MCF 10A (cell line): ENCODE measurements at places on chromosomes 6 and 20. TPM values are rescaled to one million over a fixed set of nuclear protein-coding genes. Genes with fewer than 3 reads are reported as not detected.
A peak's percentile ranks its signal among the peaks of the same experiment; 100 is the strongest.

The BRPF3 gene
- 19.4 and 21.1 TPM in 2 replicates for total RNA-seq

The LAMA2 gene
- total RNA-seq, result 2.2 and 3.9 TPM in 2 replicates

The DNMT3B gene
- total RNA-seq, result 1.3 and 2.0 TPM in 2 replicates

The NR2E1 gene
- total RNA-seq, result not detected in 2 replicates

The GPSM3 gene
- total RNA-seq, result 0.71 and 0.84 TPM in 2 replicates

The TMEM170B gene
- total RNA-seq, result 0.70 and 1.1 TPM in 2 replicates

DNA sequence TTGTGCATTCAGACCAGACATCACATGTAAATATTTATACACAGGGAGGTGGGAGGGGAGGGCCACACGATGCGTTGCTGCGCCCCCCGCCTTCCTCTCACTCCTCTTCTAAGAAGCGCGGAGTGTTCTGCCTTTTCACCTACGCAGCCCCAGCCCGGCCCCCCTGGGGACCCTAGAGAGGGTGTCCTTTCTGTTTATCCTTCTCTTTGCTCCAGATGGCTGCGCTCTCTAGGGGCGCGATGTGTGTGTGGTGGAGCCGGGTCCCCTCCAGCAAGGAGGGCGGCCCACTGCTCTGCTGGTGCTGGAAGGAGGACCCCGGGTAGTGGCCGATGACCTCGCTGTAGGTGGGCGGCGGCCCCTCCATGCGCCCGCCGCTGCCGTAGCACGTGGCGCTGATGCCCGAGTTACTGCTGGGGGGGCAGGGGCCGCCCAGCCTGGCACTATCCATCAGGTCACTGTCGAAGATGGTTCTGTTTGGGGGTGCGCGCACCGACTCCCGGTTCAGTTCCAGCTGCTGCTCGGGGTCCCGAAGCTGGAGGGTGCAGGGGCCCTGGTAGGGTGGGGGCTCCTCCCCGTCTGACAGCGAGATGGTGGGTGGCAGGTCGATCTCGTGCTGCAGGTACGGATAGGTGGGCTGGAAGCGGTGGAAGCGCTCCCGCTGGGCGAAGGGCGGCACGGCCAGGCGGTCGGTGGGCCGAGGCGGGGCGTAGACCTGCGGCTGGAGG lies 31.8 kb upstream of the ZBP1 start:
- H3K36me3 ChIP-seq, result peaks cover 30% of the 10 kb centered on the region
- DNase-seq, result no peak
- H3K4me3 ChIP-seq, result no peak overlapping the region
- H3K4me1 ChIP-seq, result peaks cover 5% of the 10 kb centered on the region
- H3K27ac ChIP-seq, result no peak overlapping the region
- H3K27me3 ChIP-seq, result no peaks in the 10 kb centered on the region

GRCh38 chr6:146361128-146361924 lies 182.3 kb upstream of the RAB32 start:
- no peak overlapping the region for H3K4me3 ChIP-seq
- peaks cover 50% of the 10 kb centered on the region for H3K4me1 ChIP-seq
- peaks cover 7% of the 10 kb centered on the region for H3K36me3 ChIP-seq
- no peaks in the 10 kb centered on the region for H3K27me3 ChIP-seq
- DNase-seq, result peak; percentile 81
- H3K27ac ChIP-seq, result no peak overlapping the region

- no peak for DNase-seq
- peaks cover 27% of the 10 kb centered on the region for H3K4me1 ChIP-seq
- no peaks in the 10 kb centered on the region for H3K27me3 ChIP-seq
- H3K27ac ChIP-seq, result no peak overlapping the region
- H3K36me3 ChIP-seq, result peaks cover 65% of the 10 kb centered on the region
- H3K4me3 ChIP-seq, result no peak overlapping the region
Observed at GRCh38 chr20:37194621-37195417, 15.5 kb upstream of the MROH8 start.

- no peaks in the 10 kb centered on the region for H3K27me3 ChIP-seq
- DNase-seq, result no peak
- H3K4me3 ChIP-seq, result no peak overlapping the region
Observed at GRCh38 chr6:140541288-140541687, 1166.8 kb upstream of the CITED2 start.

- no peak overlapping the region for H3K4me3 ChIP-seq
- H3K4me1 ChIP-seq, result peaks cover 6% of the 10 kb centered on the region
- H3K27ac ChIP-seq, result no peak overlapping the region
- H3K27me3 ChIP-seq, result no peaks in the 10 kb centered on the region
- DNase-seq, result no peak
Observed at GRCh38 chr6:2181567-2181966, 63.8 kb downstream of the GMDS start.

GRCh38 chr6:170130201-170130621 lies 160.7 kb downstream of the DLL1 start:
- no peaks in the 10 kb centered on the region for H3K27me3 ChIP-seq
- H3K4me3 ChIP-seq, result no peak overlapping the region
- no peaks in the 10 kb centered on the region for H3K36me3 ChIP-seq
- peaks cover 8% of the 10 kb centered on the region for H3K4me1 ChIP-seq
- no peak overlapping the region for H3K27ac ChIP-seq

GRCh38 chr20:51312480-51312783 lies 230.1 kb downstream of the NFATC2 start:
- peaks cover 5% of the 10 kb centered on the region for H3K4me1 ChIP-seq
- no peak for DNase-seq
- H3K27me3 ChIP-seq, result no peaks in the 10 kb centered on the region
- H3K4me3 ChIP-seq, result no peak overlapping the region

DNA sequence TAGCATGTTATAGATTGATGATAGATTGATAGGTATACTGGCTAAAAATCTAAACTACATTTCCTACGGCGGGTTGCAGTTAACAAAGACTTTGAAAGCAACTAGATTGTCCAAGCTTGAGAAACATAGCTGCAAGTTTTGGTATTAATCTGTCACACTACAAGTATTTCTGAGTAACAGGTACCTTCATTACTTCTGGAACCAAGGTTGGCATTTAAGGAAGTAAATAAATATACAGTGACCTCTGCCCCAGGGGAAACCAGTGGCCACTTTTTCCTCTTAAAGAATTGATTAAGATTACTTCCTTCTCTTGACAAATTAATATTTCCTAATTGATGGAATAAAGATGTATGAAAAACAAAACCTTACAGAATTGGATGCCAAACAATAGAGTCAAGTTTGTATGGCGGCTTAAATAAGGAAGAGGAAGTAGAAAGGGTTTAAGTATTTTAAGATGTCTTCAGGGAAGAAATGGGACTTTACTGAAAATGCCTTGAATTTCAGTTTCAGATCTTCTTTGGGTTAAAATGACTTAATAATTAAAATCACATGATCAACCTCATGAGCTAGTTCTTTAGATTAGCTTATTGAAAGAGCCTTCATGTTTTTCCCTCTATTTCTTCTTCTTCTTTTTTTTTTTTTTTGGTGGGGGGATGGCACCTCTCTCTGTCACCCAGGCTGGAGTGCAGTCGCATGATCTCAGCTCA lies 132.8 kb downstream of the DOK5 start:
- no peak overlapping the region for H3K4me3 ChIP-seq
- no peak overlapping the region for H3K27ac ChIP-seq
- H3K36me3 ChIP-seq, result no peaks in the 10 kb centered on the region

- H3K4me3 ChIP-seq, result no peak overlapping the region
- peaks cover 7% of the 10 kb centered on the region for H3K36me3 ChIP-seq
- H3K27me3 ChIP-seq, result peaks cover 88% of the 10 kb centered on the region
- DNase-seq, result peak; percentile 60
Observed at GRCh38 chr6:30411515-30412207, 66.7 kb downstream of the RPP21 start.

GRCh38 chr20:48633620-48634257 lies 194.1 kb downstream of the PREX1 start:
- no peak for DNase-seq
- H3K4me1 ChIP-seq, result no peaks in the 10 kb centered on the region
- no peaks in the 10 kb centered on the region for H3K36me3 ChIP-seq

- peak; percentile 38 for DNase-seq
- no peak overlapping the region for H3K27ac ChIP-seq
- H3K4me3 ChIP-seq, result no peak overlapping the region
- H3K27me3 ChIP-seq, result no peaks in the 10 kb centered on the region
- H3K4me1 ChIP-seq, result peaks cover 11% of the 10 kb centered on the region
Observed at GRCh38 chr6:160279850-160280249, 21.2 kb upstream of the SLC22A2 start.

DNA sequence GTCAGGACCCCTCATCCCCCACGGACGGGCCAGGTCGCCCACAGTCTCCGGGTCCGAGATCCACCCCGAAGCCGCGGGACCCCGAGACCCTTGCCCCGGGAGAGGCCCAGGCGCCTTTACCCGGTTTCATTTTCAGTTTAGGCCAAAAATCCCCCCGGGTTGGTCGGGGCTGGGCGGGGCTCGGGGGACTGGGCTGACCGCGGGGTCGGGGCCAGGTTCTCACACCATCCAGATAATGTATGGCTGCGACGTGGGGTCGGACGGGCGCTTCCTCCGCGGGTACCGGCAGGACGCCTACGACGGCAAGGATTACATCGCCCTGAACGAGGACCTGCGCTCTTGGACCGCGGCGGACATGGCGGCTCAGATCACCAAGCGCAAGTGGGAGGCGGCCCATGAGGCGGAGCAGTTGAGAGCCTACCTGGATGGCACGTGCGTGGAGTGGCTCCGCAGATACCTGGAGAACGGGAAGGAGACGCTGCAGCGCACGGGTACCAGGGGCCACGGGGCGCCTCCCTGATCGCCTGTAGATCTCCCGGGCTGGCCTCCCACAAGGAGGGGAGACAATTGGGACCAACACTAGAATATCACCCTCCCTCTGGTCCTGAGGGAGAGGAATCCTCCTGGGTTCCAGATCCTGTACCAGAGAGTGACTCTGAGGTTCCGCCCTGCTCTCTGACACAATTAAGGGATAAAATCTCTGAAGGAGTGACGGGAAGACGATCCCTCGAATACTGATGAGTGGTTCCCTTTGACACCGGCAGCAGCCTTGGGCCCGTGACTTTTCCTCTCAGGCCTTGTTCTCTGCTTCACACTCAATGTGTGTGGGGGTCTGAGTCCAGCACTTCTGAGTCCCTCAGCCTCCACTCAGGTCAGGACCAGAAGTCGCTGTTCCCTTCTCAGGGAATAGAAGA lies 978 bp downstream of the HLA-A start:
- H3K4me3 ChIP-seq, result peak overlapping the region; percentile 96
- peaks cover 26% of the 10 kb centered on the region for H3K36me3 ChIP-seq
- H3K27ac ChIP-seq, result peak overlapping the region; percentile 100
- H3K4me1 ChIP-seq, result peaks cover 12% of the 10 kb centered on the region

GRCh38 chr6:131379948-131380347 lies 193.1 kb upstream of the ARG1 start:
- no peaks in the 10 kb centered on the region for H3K36me3 ChIP-seq
- no peak overlapping the region for H3K4me3 ChIP-seq
- peak; percentile 45 for DNase-seq
- no peak overlapping the region for H3K27ac ChIP-seq

DNA sequence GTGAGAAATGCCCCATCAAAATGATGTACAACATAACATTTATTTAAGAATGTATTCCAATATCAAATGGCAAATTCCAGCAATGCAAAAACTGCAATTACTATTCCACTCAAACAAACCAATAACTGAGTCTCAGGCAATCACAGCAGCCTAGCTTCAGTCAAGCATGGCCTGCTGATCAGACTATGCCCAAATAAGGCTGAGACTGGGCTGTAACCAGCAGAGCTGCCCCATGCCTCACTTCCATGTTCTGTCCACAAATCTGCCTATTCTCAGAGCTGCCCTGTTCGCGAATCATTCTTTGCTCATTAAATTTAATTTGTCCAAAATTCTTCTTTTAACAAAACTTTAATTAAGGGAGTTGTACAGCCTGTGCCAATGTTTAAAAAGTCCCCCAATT lies 155.4 kb downstream of the FNDC1 start:
- H3K27ac ChIP-seq, result no peak overlapping the region
- no peaks in the 10 kb centered on the region for H3K4me1 ChIP-seq
- no peak overlapping the region for H3K4me3 ChIP-seq
- no peaks in the 10 kb centered on the region for H3K27me3 ChIP-seq
- H3K36me3 ChIP-seq, result no peaks in the 10 kb centered on the region
- no peak for DNase-seq

GRCh38 chr6:7161845-7162244 lies 54.1 kb downstream of the RREB1 start:
- peaks cover 12% of the 10 kb centered on the region for H3K36me3 ChIP-seq
- H3K4me1 ChIP-seq, result peaks cover 54% of the 10 kb centered on the region
- no peak for DNase-seq
- no peaks in the 10 kb centered on the region for H3K27me3 ChIP-seq
- H3K4me3 ChIP-seq, result no peak overlapping the region

DNA sequence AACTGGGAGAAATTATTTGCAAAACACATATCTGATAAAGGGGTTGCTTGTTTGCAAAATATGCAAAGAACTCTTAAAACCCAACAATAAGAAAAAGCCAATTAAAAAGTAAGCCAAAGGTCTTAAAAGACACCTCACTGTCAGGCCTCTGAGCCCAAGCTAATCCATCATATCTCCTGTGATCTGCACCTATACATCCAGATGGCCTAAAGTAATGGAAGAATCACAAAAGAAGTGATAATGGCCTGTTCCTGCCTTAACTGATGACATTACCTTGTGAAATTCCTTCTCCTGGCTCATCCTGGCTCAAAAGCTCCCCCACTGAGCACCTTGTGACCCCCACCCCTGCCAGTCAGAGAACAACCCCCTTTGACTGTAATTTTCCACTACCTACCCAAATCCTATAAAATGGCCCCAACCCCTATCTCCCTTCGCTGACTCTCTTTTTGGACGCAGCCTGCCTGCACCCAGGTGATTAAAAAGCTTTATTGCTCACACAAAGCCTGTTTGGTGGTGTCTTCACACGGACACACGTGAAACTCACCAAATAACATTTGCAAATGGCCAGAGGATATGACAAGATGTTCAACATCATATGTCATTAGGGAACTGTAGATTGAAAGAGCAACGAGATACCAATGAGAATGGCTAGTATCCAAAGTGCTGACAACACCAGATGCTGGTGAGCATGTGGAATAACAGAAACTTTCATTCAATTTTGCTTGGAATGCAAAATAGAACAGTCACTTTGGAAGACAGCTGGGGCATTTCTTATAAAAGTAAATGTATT lies 565.0 kb upstream of the ADGRB3 start:
- H3K4me1 ChIP-seq, result no peaks in the 10 kb centered on the region
- no peak overlapping the region for H3K4me3 ChIP-seq
- H3K27me3 ChIP-seq, result no peaks in the 10 kb centered on the region

DNA sequence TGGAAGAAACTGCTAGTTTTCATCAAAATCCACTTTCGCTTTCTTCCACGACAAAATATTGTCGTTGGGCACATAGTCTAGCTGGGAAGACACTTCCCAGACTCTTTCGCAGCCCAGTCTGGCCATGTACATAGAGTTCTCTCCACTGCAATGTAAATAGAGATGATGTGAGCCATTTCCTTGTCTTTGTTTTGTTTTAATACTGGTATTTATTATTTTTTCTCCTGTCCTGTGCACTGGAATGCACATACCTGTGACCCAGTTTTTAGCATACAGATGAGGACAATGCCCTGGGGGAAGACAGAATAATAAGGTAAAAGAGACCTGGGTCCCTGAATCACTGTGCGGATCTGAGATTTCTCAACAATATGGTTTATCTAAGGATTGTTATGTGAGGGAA lies 149.5 kb upstream of the BMP5 start:
- no peak overlapping the region for H3K27ac ChIP-seq
- H3K27me3 ChIP-seq, result no peaks in the 10 kb centered on the region
- no peak overlapping the region for H3K4me3 ChIP-seq
- peak; percentile 14 for DNase-seq
- peaks cover 5% of the 10 kb centered on the region for H3K4me1 ChIP-seq
